ENCODE measurements at places on chromosomes 3 and 15. TPM values are rescaled to one million over a fixed set of nuclear protein-coding genes. Genes with fewer than 3 reads are reported as not detected.

DNA sequence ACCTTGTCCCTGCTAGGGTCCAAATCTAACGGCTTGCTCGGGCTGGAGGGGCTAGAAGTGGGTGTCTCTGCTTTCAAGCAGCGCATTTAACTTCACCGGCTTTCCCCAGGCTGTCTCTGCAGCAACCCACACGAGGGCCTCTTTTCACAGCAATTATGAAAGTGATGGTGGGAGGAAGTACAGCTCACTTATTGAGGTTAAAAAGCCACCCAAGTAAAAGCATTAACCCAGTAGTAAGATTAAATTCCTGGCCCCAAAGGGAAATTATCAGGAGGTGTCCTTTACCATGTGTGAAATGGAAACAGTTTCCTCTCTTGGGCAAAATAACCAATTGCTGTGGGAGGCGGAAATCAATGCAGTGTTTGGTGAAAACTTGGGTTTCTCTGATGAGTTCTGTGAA is 41.1 kb downstream of the NGRN start:
- no peak for DNase-seq

- peak; percentile 25 for DNase-seq
Measured at GRCh38 chr3:120013481-120013880, 80.8 kb downstream of the GSK3B start.

- peak; percentile 78 for DNase-seq
Measured at GRCh38 chr3:17412950-17413530, 329.4 kb downstream of the TBC1D5 start.

- no peak for DNase-seq
Measured at GRCh38 chr3:37987315-37987697, 3.3 kb upstream of the VILL start.

GRCh38 chr3:106004137-106004681 is 135.4 kb upstream of the CBLB start:
- DNase-seq: no peak

- DNase-seq: no peak
Measured at GRCh38 chr3:30711151-30711550, 104.8 kb downstream of the TGFBR2 start.

The P2RY12 gene
- total RNA-seq: not detected

DNA sequence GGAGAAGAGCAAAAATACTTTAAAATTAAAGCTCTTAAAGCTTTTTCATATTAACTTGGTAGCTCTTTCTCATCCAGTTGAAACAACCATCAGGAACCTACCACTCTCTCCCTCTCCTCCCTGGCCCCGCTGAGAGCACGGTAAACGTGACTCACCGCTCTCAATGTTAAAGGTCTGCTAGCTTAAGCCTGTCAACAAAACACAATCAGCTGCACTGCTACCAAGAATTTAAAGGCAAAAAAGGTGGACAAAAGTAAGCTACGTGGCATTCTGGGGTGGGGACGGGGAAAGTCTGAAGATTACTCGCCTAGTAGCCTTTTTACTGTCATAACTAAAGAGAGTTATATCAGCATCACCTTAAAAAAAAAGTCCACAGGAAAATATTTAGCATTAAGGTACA is 8.4 kb upstream of the GP5 start:
- DNase-seq: peak; percentile 41

DNA sequence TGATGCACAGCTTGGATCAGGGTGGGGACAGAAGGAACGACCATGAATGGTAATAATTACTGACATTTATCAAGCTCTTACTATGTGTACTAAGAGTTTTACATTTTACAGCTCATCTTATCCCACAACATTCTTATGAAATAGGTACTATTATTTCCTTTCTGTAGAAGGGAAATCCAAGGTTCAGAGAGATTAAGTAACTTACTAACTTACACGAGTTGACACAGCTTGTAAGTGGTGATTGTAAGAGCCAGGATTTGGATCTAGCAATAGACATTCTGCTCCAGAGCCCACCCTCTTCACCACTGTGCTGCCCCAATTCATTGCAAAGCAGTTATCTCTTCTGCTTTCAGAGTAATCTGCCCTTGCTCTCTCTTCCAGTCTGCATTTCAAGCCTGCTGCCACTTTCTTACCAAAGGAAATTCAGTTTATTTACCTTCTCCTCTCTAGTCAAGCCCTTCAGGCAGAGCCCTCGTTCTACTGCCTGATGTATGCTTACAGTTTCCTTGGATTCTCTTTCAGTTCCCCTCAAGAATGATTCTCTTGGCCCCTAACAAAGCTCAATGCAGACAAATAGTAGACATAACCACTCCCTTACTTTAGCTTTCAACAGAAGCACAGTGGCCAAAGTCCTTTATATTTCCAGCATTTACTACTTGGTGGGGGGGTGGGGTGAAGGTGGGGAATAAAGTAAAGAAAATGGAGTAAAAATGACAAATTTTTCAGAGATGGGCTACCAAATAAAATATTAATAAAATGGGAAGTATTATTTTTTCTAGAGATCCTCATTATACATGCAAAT is 65.8 kb downstream of the ATP8B4 start:
- DNase-seq: no peak

The RAD54L2 gene
- total RNA-seq: 20.3 TPM
